Right atrium auricular region (tissue), 2 donors: ENCODE measurements at places on chromosomes 2 and 18.

DNA sequence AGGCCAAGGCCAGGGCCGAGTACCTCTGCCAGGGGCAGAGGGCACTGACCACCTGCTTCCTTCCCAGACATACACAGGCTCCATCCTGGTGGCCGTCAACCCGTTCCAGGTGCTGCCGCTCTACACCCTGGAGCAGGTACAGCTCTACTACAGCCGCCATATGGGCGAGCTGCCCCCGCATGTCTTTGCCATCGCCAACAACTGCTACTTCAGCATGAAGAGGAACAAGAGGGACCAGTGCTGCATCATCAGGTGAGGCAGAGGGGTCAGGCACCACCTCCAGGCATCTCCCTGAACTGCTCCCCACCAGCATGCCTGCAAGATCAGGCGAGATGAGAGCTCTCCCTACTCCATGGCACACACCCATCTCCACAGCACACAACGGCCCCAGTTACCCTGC, 31.1 kb downstream of the MYO7B start:
- DNase-seq, result peak; percentile 55

DNA sequence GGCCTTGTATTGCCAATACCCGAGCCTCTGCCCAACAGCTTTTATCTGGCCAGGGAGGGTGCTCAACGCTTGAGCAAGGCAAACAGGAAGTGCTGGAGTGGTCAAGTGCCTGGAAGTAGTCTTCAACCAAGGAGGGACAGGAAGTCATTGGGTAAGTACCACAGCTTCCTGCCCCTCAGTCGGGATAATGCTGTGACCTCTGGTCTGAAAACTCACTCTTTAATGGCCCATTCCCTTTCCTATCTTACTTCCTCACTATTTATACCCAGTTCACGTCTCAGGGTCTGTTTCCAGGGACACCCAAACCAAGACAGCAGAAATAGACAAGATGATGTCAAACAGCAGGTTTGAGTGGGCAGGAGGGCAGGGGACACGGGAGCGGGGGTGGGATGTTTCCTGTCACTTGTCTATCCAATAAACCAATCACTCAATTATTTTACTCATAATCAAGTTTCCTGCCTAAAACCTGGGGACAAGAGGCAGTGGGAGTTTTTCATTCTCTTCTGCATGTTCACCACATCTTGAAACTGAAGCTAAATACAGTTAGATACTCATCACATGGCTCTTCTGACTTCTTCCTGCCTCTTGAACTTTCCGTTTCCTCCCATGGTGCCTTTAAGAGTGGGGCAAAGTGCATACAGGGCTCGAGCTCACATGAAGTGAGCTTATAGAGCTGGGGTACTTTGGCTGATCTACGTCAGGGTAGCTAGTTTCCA, 68.9 kb upstream of the CAB39 start:
- DNase-seq, result peak; percentile 69

- DNase-seq, result no peak
These were observed 105.8 kb upstream of the TTN start for GRCh38 chr2:178913049-178913441.

DNA sequence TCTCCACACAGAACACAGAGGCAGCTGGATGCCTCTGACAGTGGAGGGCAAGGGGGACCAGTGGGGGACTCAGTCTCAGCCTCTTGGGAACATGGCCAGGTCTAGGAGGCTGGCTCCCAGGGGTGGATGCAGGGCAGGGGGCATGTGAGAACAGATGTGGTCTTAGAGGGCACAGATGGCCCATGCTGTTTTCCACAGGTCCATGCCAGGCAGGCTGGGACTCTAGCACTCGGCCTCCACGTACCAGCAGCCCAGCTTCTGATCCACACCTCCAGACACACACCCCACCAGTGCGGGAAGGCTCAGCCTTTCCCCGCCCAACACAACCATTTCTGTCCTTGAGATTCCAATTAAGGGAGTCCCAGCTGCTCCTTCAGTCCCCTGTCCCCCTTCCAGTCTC, 42.4 kb downstream of the TNS1 start:
- no peak for DNase-seq

DNA sequence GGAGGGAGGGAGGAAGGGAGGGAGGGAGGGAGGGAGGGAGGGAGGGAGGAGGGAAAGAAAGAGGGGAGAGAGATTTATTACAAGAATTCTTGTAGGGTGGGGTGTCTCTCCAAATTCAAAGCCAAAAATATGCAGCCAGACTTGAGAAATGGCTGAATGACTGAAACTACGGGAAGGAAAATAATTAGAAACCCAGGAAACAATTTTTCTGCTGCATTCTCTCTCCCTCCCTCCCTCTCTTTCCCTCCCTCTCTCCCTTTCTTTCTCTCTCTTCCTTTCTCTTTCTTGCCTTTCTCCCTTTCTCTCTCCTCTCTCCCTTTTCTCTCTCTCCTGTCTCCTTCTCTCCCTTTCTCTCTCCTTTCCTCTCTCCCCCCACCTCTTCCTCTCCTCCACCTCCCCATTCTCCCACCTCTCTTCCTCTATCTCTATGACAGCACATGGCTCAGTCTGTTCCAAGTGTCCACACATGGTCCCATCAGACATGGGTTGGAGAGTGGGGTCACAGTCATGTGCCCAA, 218.7 kb downstream of the C1D start:
- no peak for DNase-seq
